ENCODE measurements at places on chromosomes 11 and 22. TPM values are rescaled to one million over a fixed set of nuclear protein-coding genes. Genes with fewer than 3 reads are reported as not detected.

DNA sequence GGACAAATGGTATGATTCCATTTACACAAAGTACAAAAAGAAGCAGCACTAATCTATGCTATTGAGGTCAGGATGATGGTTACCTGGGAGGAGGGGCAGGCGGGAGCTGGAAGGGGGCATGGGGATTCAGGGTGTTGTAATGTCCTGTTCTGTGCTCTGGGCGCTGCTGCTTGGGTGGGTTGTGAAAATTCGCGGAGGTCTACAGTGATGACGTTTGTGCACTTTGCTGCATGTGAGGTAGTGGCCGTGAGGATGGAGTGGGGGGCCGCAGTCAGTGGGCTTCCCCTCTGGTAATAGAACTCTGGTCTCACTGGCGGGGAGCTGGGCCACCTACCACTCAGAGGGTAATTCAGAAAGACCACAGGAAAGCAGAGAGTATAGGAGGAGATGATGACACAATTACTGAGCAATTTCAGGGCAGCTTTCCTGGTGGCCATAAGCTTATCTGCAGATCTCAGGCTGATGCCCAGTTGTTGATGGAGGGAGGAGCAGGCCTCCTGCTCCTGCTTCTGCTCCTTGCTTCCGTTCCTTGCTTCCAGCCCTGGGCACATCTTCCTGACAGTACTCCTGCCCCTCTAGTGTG is 121.5 kb downstream of the CEP164 start:
- no peaks in the 10 kb centered on the region for H3K27me3 ChIP-seq
- H3K4me3 ChIP-seq, result no peak overlapping the region
- H3K27ac ChIP-seq, result no peak overlapping the region
- DNase-seq, result no peak
- H3K4me1 ChIP-seq, result no peaks in the 10 kb centered on the region

DNA sequence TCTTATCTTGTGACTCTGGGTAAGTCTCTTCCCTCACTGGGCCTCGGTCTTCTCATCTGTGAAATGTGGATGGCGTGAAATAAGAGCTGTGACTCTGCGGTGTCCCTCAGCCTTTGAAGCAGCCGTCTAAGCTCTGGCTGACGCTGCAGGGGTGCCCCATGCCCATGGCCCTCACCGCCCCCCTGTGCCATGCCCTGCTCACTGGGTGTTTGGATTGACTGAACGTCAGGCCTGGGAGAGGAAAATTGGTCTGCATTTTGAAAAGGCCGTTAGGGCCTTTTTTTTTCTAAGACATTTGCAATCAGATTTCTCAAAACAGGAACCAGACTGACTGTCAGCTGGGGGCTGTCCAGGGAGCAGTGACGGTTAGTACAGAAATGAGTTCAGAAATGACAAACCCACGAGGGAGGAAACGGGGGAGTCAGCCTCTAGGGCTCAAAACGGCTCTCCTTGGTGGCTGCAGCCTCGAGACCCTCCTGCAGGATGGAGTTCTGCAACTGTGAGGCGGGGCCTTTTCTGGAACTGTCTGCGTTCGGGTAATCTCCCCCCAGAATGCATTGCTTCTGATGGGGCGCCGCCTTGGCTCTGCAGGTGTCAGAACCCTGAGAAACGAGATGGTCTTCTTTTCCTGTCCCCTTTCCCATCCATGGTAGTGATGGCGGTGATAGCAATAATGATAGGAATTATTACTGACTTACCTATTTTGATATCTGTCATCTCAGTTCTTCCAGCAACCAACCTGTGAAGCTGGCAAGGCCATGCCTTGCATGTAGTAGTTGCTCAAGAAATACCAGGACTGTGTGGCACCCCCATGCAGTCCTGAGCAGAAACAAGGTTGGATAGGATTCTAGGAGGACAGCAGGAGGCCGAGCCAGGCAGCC is 2.0 kb downstream of the GRK2 start:
- H3K27ac ChIP-seq, result no peak overlapping the region
- no peak for DNase-seq
- H3K4me1 ChIP-seq, result peaks cover 21% of the 10 kb centered on the region
- no peaks in the 10 kb centered on the region for H3K27me3 ChIP-seq

GRCh38 chr11:17634776-17635550 is 84.4 kb upstream of the MYOD1 start:
- H3K27ac ChIP-seq, result no peak overlapping the region
- H3K4me3 ChIP-seq, result no peak overlapping the region
- H3K27me3 ChIP-seq, result no peaks in the 10 kb centered on the region
- H3K36me3 ChIP-seq, result no peaks in the 10 kb centered on the region

DNA sequence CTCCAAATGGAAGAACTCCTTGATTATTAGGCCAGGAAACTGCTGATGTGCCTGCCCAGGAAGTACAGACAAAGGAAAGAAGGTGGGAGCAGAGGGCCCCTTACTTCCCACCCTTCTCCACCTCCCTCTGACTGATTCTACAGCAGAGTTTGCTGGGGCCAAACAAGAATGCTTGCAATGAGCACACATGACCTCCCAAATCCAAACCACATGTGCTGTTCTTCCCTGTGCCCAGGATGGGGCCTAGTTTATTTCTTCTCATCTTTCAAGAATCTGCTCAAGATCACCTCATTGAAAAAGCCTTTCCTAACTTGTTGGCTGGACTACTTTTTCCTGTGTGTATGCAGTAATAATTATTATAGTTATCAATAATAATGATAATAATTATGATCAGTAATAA is 286.1 kb downstream of the RAB38 start:
- H3K4me1 ChIP-seq, result 0 out of 2 replicates have a peak, but pooled peaks cover 5% of the 10 kb centered on the region
- H3K27ac ChIP-seq, result no peak overlapping the region
- no peaks in the 10 kb centered on the region for H3K36me3 ChIP-seq

GRCh38 chr11:78660471-78660870 is 85.8 kb upstream of the NARS2 start:
- H3K27me3 ChIP-seq, result no peaks in the 10 kb centered on the region
- no peak for DNase-seq
- H3K27ac ChIP-seq, result no peak overlapping the region
- no peaks in the 10 kb centered on the region for H3K4me1 ChIP-seq

DNA sequence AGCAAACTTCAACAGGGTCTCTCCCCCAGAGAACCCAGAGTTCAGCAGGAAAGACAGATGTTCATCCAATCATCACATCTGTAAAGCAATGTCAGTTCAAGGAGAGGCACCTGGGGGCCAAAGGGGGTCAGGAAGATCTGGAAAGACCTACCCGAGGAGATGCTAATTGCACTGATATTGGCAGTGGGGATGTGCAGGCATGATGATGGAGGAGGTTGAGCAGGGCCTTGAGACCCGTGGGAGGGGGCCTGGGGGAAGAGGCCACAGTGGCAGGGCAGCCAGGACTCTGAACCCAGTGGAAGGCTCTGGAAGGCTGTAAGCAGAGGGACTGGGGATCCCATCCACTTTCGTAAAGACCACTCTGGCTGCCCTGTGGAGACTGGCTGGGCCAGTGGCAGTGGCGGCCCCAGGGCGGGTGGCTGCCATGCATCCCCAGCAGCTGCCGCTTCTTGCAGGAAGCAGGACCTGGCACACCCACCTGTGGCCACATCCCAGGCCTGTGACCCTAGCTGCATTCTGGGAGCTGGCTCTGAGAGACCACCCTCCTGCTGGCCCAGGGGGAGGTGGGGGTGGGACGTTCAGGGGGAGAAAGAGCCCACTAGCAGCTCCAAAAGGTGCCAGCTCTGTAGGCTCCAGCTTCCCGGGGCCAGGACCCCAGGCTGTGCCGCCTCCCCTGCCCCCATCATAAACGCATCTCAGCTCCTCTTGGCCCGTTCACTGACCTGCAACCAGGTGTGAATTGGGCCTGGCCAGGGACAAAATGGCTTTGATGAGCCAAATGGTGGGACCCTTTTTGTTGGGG is 59.9 kb upstream of the FGF3 start:
- H3K27ac ChIP-seq, result no peak overlapping the region
- H3K27me3 ChIP-seq, result no peaks in the 10 kb centered on the region
- no peak overlapping the region for H3K4me3 ChIP-seq
- no peak for DNase-seq
- no peaks in the 10 kb centered on the region for H3K36me3 ChIP-seq

DNA sequence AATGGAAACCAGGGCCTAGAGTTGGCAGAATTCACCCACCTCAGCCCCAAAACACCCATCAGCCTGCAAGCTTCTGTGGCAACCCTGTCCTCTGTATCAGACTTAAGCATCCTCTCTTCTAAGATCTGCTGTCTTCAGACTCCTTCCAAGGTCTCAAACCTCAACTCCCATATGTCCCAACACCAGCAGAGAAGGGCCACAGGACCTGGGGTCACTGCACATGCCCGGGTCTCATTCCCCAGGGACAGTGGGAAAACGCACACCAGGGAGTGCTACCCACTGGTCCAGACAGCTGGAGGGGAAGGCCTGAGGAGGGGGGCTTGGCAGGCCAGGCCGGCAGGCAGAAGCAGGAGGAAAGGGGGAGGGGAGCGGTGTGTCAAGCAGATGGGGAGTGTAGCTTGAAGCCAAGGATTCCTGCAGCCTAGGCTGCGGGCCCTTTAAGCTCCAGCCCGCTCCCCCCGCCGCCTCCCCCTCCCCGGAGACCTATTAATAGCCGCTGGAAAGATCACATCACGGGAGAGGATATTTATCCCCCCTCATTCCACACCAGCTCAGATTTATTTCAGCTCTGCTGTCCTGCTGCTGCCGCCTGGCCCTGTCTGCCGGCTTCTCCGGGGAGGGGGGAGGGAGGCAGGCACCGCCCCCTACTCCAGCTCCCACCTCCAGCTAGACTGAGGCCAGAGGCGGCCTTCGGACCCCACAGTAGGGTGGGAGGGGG is 16.7 kb downstream of the BCL9L start:
- peaks cover 9% of the 10 kb centered on the region for H3K36me3 ChIP-seq
- H3K27me3 ChIP-seq, result no peaks in the 10 kb centered on the region
- peak; percentile 80 for DNase-seq
- H3K4me3 ChIP-seq, result peak overlapping the region; percentile 55
- peaks cover 46% of the 10 kb centered on the region for H3K4me1 ChIP-seq

GRCh38 chr22:30903876-30904460 is 64.6 kb downstream of the MORC2 start:
- peaks cover 12% of the 10 kb centered on the region for H3K36me3 ChIP-seq
- H3K4me1 ChIP-seq, result no peaks in the 10 kb centered on the region
- H3K27me3 ChIP-seq, result no peaks in the 10 kb centered on the region
- no peak overlapping the region for H3K27ac ChIP-seq
- DNase-seq, result no peak
- H3K4me3 ChIP-seq, result no peak overlapping the region

DNA sequence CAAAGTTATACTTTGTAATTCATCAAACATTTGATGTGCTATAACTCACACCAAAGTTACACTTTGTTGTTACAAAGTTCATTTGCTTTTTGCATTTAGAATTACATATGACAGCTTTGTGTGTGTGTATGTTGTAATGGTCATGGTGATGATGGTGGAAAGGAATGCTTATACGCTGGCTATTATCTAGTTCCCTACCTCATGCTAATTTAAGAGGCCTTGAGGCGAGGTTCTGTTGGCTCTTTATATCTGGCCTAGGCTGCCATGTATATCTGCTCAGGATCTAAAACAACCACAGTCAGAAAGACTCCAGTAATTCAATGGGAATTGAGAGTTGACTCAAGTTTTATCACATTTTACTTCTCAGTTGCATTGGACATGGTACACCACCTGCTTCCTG is 123.4 kb downstream of the SLC17A6 start:
- H3K36me3 ChIP-seq, result no peaks in the 10 kb centered on the region
- H3K4me1 ChIP-seq, result no peaks in the 10 kb centered on the region
- no peak overlapping the region for H3K27ac ChIP-seq
- DNase-seq, result no peak
- H3K4me3 ChIP-seq, result no peak overlapping the region

DNA sequence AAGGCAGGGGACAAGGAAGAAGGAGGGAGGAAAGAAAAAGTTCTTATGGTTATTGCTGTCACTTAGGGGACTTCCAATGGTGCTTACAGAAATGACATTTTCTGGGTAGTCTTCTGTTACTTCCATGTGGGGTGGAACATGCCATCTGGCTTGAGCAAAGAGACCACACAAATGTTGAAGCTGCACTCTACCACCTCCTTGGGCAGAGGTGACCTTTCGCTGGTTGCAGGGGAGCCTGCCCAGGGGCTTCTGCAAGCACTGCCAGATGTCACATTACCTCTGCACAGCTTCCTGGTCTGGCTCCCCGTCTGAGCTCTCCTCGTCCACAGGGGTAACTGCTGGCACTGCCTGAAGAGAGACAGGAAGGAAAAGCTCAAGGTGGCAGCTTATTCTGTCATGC is 32.6 kb upstream of the APOA1 start:
- no peaks in the 10 kb centered on the region for H3K4me1 ChIP-seq
- H3K4me3 ChIP-seq, result no peak overlapping the region
- no peak for DNase-seq
- H3K27me3 ChIP-seq, result no peaks in the 10 kb centered on the region
- H3K36me3 ChIP-seq, result peaks cover 24% of the 10 kb centered on the region

DNA sequence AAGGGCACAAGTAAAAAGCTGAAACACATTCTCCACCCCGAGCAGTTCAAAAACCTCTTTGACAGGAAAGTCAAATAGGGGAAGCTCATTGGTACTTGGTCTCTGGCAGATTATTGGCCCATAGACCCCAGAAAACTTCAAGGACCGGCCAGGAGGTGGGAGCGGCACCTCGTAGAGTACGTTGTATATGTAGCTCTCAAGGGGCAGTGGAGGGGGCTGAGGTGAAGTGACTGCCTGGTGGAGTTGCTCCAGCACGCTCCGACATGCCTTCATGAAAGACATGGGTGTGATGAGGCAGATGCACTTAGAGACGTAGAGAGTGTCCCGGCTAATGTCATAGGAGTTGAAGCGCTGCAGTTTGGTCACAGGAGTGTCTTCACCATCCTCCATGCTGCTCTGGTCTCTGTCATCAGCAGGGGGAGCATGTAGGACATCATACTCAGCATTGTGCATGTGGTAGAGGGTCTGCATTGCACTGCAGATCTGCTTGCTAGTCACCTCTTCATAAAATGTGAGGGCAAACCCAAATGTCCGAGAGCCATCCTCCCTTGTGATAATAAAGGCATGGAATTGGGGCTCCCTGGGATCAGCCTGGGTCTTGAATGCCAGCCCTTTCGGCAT is 61.3 kb downstream of the DENND5A start:
- 0 out of 2 replicates have a peak overlapping the region, but pooled peaks have one; percentile 7 for H3K27ac ChIP-seq
- no peaks in the 10 kb centered on the region for H3K27me3 ChIP-seq
- H3K36me3 ChIP-seq, result no peaks in the 10 kb centered on the region
- peak; percentile 50 for DNase-seq
- H3K4me3 ChIP-seq, result no peak overlapping the region
- no peaks in the 10 kb centered on the region for H3K4me1 ChIP-seq

GRCh38 chr11:12137938-12138731 is 27.7 kb downstream of the MICAL2 start:
- H3K36me3 ChIP-seq, result no peaks in the 10 kb centered on the region
- no peak overlapping the region for H3K27ac ChIP-seq
- H3K27me3 ChIP-seq, result no peaks in the 10 kb centered on the region
- H3K4me3 ChIP-seq, result no peak overlapping the region
- DNase-seq, result no peak

Gene YPEL4
- total RNA-seq, result 0.82 TPM

Gene KRTAP5-9
- not detected for total RNA-seq

Gene MS4A6A
- not detected for total RNA-seq

Gene APOL4
- total RNA-seq, result not detected

Gene OR51F2
- total RNA-seq, result not detected

Gene SYTL2
- total RNA-seq, result 7.2 TPM

Gene MUC15
- not detected for total RNA-seq

Gene BRSK2
- 20.3 TPM for total RNA-seq
